SW 1271 (cell line): ENCODE measurements at places on chromosomes 3 and 15.

DNA sequence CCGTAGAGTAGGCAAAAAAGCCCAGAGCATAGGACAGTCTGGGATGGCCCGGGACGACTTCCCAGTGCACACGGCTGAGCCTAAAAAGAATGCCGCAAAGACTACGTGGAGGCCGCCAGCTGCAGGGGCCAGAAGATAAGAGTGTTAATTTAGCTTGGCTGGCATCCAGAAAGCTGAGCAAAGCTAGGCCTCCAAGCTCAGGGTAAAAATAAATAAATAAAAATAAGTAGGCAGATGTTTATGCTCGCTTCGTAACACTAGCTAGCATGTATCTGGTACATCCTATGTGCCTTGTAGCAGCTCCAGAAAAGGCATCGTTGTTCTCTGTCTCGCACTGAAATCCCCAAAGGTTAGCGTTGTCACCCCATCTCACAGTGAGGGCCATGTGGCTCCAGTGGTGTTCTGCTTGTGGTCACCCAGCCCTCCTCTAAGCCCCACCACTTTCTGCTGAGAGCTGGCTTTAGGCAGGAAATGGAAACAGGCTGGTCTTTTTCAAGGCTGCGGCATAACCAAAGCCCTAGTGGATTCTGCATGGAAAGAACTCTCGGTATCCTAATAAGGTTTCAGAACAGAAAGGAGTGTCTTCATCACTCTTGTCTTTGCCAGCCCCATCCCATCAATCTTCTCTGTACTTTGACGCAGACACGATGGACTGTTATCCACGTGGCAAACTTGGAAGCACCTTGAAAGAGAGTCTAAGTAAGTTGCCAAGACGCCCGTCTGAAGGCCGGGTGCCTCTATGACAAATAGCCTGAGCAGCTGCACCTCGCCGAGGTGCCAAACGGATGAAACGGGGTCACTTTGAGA lies 58.1 kb upstream of the MEF2A start:
- no peak for DNase-seq

DNA sequence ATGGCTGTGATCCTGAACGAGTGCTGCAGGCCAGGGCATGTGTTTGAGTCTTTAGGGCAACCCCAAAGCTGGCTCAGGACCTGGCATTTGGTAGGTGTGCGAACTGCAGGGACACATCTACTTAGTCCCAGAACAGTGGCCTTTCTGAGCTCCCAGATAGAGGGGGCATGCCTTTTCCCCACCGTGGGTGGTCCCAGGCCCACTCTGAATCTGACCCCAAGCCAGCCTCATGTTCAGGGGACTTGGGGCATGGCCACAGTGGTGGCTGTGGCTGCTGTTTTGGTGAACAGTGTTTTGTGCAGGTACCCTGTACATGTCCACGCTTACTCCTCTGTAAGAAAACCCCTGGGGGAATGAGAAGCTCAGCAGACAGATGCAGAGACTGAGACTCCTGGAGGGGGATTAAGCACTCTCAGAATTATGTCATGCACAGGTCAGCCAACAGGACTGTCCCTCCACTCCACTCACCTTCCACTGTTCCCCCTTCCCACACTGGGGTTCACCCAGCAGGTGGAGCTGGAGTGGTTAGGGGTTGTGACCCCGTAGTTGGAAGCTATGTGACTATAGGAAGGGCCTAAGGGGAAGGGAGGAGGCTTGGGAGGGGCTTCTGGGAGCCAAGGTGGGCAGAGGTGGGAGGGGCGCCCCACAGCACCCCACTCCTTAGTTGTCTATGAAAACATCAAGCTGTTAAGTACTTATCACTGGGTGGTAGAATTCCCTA lies 16.4 kb downstream of the ESYT3 start:
- DNase-seq, result no peak

DNA sequence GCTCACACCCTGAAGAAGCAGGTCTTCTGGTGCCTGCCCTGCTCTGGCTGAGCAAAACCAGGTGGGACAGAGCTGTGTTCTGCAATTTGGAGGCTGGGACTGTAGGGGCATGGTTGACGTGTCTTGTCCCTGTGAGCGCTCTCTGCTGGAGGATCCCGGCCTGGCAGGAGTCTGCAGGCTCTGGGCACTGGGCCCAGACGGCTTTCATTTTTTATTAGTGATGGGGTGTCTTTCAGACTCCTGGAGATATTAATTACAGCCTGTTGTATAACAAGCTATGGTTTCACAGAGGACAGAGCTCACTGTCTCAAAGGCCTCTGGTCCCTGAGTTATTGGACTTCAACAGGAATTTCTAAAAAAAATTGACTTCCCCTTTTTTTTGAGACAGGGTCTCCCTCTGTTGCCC lies 29.5 kb upstream of the ZNF710 start:
- DNase-seq, result peak; percentile 6

DNA sequence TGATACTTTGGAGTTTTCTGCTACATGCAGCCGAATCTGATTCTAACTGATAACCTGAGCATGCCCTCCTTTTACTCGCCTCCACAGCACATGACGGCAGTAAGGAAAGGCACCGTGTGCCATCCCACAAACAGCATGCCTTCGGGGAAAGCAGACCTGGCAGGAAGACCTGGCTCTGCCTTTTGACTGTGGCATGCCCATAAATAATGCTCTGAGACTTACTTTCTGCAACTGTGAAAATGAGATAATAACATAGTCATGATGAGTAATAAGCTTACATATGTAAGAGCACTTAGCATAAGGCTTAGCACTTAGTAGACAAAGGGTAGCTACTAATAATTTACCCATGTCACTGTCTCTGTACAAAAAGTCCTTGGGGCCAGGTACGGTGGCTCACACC lies 32.9 kb downstream of the MTHFS start:
- DNase-seq, result no peak

DNA sequence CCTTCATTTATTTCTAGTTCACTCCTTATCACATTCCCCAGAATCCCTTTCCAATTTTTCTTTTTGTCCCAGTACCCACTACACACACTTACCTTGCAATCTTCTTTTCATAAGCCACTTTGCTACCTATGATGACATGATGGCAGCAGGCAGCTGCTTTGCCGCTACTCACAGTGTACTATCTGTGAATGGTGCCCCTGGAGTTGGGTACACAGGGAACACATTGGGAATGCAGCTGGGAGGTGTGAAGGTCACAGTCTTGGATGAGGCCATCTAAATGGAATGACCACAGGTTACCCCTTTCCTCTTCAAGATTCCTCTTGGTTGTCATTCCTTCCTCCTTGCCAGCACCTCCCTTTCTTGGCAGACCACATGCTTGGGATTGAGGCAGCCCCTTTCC lies 20.8 kb upstream of the TNIK start:
- DNase-seq, result no peak

DNA sequence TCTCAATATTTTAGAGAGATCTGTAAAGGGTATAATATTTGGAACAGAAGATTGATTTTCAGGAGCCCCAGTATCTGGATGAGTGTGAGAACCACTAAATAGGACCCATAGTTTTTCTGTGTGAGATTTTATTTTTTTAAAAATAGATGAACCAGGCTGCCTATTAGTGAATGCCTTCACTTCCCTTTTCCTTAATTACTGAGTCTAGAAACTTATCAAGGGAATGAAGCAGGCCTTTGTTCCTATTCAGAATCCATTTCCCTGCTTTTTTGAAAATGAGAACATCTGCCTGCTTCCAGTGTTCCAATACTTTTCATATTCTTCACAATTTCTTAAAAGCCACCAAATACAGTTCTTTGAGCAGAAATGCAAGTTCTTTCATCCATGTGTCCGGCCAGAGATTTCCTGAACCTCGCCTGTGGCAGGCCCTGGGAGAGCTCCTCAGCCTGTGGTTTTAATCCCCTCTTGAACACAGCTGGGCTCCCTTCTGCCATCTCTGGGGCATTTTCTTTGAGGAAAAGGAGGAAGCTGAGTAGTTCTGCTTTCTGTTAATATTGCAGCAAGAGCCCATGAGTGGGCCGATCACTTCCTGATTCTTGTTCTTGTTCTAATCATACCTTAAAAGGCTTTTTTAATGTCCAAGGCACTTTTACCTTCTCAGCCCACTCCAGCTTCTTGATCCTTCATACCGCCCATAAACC lies 4.7 kb downstream of the EHD4 start:
- no peak for DNase-seq

- no peak for DNase-seq
Observed at GRCh38 chr3:143480344-143480743, 360.8 kb downstream of the CHST2 start.
